Activated CD4-positive, alpha-beta T cell treated with anti-CD3 and anti-CD28 coated beads, Interleukin-2, amount 50 U/mL, for 24 hours (primary cell): ENCODE measurements at places on chromosomes 5 and 9.

GRCh38 chr9:114196979-114197622, 41.8 kb downstream of the COL27A1 start:
- DNase-seq: no peak

- no peak for DNase-seq
These were observed 8.9 kb downstream of the DNLZ start for GRCh38 chr9:136354592-136355085.

GRCh38 chr9:114426046-114426948, 38.5 kb upstream of the AKNA start:
- DNase-seq: no peak

GRCh38 chr9:23702311-23702922, 123.6 kb downstream of the ELAVL2 start:
- no peak for DNase-seq

DNA sequence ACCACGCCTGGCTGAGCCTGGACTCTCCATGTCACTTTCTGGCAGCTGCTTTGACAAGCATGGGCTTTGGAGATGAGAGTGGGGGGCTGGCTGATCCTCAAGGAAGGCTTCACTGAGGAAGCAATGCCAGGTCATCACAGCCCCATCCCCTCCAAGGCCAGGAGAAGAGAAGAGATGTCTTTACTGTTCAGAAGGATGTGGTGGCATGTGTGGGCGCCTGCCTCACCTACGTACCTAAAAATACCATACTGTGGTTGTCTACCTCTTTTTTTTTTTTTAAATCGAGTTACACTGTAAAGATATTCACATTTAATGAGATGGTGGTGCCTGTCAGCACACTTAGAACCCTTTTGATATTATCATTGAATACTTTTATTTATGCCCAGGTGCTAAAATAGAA, 26.4 kb upstream of the CTNNA1 start:
- DNase-seq: no peak

DNA sequence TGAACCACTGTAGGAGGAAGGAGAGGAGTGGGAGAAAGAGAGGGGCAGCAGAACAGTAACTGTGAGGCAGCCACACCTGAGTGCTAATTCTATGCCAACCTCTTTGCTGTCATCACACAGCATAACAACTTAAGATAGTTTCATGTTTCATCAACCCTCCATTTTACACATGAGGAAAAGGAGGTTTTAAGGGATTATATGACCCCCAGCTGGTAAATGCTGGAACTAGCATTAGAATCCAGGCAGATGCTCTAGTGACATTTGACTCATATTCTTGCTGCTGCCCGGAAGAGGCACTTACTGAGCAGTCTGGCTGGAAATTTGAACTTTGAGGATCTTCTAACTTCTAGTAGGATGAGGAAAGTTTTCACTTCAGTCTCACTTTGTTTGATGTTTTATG, 24.1 kb upstream of the VLDLR start:
- DNase-seq: no peak

DNA sequence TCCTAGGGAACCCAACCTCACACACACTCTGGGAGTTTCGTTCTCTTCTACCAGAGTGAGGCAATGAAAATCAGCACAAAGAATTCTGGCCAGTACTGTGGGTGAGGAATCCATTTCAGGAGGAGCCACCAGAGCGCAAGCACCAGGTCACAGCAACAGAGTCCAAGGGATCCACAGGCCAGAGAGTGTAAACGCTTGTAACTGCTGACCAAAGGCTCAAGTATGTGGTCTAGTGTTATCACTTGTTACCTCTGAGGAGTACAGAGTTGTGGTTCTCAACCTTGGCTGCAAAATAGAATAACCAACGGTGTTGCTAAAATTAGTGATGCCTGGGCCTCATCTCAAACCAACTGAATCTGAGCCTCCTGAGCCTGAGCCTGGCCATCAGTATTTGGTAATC, 152.5 kb upstream of the ZNF366 start:
- DNase-seq: no peak

- no peak for DNase-seq
These were observed 378.2 kb downstream of the FAM170A start for GRCh38 chr5:120007598-120007997.
